ENCODE measurements at places on chromosomes 7 and 10.

- no peak for DNase-seq
Measured at GRCh38 chr7:112584290-112584689, 103.5 kb downstream of the LSMEM1 start.

- peak; percentile 22 for DNase-seq
Measured at GRCh38 chr7:129298268-129298893, 73.6 kb downstream of the AHCYL2 start.

- no peak for DNase-seq
Measured at GRCh38 chr7:95749515-95749914, 22.8 kb upstream of the DYNC1I1 start.

DNA sequence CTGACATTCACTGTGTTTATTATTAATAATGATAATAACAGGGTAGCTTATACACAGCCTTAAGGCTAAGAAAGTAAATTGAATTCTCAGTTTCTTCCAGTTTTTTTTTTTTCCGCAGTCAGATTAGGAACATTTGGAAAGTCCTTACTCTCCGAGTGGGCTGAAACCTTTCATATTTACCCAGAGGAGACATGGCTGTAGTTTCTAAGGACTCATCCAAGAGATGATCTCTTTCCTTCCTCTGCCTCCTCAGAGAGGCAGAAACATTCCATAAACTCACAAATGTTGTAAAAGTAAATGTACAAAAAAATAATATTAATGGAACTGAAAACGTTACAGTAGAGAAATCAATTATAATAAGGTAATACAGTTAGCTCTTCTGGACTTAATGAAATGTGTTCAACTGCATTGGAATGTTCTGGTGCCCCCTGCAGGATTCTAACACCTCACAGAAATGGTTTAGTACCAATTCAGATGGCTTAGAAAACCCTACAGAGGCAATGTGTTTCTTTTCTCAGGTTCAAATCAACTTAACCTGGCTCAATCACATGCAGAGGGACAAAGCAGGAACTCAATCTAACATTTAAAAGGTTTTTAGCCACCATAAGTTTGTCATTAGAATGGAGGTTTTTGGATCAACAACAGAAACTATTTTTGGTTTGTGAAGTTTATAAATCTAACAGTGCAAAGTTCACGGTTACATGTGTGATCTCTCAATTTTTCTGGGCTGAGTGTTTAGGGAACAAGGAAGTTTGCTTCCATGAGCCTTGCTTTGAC lies 71.7 kb downstream of the ICA1 start:
- DNase-seq: peak; percentile 51

DNA sequence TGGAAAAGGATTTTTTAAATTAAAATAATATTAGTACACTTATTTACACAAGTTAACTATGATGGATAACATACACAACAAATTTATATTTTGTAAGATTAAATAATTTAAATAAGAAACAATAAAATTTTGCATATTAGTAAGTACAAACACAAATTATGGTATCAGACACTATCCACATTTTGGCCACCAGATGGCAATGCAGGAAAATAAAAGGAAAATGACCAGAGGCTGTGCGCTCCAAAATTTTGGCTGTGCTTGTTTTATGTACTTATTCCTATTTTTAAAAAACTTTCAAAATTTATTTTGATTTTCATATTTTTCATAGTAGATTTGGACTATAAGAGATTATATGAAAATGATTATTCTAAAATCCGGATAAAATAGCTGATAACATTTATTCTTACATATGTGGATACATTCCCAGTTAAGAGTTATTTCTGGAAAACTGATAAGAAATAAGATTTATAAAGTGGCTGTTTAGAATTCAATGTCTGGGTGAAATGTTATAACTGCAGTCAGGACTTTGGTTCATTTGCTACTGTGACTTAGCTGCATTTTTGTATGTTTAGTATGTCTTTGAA lies 274.7 kb upstream of the HGF start:
- peak; percentile 59 for DNase-seq

GRCh38 chr10:13822490-13822889 lies 235.7 kb downstream of the PRPF18 start:
- no peak for DNase-seq

GRCh38 chr7:158017111-158018097 lies 570.2 kb downstream of the PTPRN2 start:
- no peak for DNase-seq

DNA sequence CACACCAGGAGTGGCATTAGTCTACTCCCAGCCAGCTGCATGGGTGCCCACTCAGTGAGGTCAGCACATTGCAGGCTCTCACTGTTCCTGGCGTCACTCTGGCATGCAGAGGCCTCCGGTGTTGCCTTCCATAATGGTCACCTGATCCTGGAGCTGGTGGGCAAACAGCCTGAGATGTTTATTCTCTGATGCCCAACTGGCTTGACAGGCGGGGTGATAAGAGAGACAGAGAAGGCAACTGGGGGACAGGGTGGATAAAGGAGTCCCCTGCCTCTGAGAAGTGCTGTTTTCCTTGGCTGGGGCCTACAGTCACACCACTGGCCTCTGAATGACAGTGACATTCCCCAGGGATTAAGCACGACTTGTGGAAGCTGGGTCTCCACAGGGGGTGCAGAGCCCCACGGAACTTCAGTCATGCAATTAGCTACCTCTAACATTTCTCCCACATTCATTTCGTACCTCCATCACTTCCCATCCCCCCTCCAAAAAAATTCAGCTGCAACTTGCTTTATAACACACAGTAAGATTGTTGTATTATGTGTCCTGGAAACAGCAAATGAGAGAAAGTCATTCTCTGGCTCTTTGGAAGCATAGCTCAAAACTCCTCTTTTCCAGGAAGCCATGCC lies 7.1 kb upstream of the RBM20 start:
- DNase-seq: no peak

GRCh38 chr10:51834548-51834947 lies 135.2 kb upstream of the CSTF2T start:
- DNase-seq: no peak

GRCh38 chr7:101869901-101870290 lies 52.5 kb downstream of the CUX1 start:
- DNase-seq: no peak

- DNase-seq: no peak
Measured at GRCh38 chr7:48296966-48297365, 125.7 kb downstream of the ABCA13 start.

DNA sequence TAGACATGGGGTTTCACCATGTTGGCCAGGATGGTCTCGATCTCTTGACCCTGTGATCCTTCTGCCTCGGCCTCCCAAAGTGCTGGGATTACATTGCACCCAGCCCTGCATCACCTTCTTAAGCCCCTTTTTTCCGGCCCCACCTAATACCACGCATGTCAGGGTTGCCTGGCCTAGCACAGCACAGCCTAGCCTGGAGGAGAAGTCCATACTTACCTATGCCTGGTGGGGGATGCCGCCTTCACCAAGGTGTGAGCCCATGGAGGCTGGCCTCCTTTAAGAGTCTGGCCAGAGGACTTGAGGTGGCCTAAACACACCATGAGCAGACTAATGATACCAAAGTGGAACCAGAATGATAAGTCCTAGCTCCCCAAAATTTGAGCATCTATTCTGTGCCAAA lies 22.0 kb upstream of the CUX1 start:
- no peak for DNase-seq

DNA sequence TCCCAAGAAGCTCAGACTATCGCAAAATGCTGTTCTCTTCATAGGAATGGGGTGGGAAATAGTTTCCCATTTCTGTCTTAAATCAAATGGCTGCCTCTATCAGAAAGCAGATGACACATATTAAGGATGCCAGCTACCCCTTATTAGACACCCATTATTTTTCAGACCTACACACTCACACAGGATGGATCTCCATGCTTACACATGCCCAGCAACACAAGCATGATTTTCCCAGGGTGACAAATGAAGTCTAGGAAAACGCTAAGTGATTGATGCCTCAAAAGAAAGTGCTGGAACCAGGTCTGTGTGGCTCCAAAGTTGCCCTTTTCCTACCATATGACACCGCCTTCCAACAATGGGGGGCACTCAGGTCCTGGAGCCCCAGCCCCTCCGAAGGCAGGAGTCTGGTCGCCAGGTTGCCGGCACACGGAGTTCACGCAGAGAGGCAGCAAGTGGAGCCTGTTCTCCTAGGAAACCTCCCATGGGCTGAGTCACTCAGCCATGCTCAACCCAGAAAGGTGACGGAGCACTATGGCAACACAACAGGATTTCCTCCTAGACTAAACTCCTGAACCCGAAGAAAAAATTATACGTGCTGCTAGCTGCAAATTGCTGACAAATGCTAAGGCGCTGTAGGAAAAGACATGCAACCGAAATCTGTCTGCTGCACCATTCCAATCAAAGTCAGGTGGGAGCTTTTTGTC lies 19.8 kb downstream of the VOPP1 start:
- peak; percentile 54 for DNase-seq

DNA sequence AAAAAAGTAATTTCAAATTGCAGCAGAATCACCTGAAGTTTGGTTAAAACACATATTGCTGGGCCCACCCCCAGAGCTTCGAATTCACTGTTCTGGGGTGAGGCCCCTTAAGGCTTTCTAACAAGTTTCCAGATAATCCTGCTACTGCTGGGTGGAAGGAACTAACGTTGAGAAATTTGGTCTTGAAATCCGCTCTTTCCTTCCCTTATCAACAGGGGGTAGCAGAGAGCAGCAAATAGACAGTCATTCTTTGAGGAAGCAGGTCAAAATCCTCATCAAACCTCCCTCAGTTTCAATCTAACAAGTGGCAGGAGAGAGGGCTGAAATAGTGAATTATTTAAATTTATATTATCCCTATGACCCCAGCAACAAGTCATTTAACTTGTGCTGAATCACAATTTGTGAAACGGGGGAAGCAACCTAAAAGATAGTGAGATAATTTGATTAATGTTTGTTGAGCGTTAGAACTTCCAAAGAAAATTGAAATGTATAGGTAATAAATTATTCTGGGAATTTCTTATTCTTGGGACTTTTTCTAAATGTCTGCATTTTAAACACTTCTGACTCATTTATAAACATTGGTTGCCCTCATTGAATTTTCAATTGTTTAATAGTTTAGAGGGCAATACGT lies 21.7 kb upstream of the MALSU1 start:
- DNase-seq: peak; percentile 71

DNA sequence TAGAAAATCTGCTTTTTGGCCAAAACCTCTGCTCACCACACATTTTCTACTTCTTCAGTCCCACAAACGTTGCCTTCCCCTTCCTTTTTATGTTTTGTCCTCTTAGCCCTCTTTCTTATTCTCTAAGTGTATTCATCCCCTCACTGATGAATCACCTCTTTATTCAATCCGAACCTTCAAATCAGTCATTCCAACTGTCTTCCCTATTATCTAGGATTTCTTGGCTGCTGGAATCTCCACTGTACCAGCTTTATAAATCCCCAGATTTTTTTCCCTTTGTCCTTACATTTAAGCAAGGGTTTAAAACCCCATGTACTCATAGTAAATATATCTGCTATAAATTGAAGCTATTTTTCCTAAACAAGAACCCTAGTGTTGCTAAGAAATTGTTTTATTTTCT lies 176.9 kb downstream of the SEMA3A start:
- no peak for DNase-seq

- DNase-seq: no peak
Measured at GRCh38 chr10:44829426-44829825, 81.7 kb upstream of the TMEM72 start.

DNA sequence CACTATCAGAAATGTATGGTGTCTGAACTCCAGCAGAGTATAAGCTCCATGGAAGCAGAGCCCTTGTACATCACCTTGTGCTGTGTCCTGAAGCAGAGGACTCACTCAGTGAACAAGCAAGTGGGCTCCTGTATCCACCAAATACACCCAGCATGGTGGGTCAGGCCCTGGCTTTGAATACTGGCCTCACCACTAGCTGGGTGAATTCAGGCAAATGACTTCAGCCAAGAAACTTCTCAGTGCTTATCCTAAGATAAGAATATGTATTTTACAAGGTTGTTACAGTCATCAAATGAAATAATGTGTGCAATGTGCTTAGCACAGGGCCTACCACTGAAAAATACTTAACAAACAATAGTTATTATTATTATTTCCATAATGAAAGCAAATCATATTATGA lies 62.6 kb downstream of the CALD1 start:
- no peak for DNase-seq

- no peak for DNase-seq
Measured at GRCh38 chr10:99357691-99358090, 28.5 kb downstream of the CNNM1 start.

DNA sequence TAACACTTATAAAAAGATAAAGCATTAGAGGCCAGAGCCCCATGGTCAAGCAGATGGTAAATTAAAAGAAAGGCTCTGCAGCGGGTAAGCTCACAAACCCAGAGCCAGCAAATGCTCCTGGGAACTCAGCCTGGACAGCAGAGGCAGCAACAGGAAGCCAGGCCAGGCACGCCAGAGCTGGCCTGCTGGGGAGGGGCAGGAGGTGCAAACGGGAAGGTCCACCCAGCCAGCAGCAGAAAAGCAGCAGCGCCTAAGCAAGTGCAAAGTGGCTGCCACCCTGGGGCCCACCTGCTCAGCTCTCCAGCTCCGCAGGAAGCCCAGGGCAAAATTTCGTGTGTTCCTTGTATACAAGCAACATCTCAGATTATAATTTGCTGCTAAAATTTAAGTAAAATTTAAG lies 82.7 kb upstream of the GPR22 start:
- DNase-seq: peak; percentile 44

DNA sequence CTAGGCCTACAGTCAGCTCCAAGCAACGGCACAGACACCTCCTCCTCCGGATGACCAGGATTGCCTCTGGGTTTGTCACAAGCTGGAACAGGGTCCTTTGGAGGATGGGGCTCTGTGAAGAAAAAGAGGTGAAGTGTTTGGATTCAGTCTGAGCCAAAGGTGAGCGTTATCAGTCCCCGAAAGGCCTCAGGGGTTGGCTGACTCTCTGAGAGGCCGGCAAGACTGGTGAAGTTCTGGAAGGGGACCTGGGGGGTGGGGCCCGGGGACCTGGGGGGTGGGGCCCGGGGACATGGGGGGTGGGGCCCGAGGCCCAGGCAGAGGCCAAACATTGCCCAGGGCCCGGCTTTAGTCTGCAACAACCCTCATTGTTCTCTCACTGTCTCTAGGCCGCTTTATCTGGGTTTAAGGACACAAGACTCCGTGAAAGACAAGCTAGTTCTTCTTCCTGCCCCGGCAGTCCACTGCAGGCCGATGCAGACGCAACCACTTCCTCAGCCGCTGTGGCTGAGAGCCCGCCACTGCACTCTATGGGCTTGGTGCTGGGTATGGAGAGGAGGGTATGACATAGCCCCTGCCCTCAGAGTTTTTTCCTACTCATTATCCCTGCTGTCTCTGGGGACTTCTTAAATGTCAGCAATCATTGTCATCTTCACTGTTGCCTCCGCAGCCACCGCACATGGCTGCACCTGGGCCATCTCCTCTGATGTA lies 27.4 kb upstream of the PSAP start:
- DNase-seq: no peak

DNA sequence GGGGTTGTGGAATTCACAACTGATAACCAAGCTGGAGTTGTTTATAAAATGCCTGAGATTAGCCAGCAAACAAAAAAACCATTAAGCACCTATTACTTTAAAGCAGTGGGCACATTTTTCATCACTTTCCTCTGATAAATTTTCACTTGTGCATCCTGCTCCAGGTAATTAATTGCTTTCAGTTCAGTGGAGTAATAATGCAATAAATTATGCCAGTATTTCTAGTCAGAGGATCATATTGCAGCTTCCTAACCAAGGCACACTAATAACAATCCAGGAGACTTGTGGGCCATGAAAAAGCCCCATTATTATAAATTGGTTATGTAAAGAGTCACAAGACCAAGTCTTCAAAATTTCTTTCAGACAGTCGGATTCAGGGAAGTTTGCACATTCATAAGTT lies 193.2 kb downstream of the LRMDA start:
- DNase-seq: no peak

- DNase-seq: peak; percentile 45
Measured at GRCh38 chr10:119616882-119617570, 20.3 kb upstream of the TIAL1 start.

- peak; percentile 77 for DNase-seq
Measured at GRCh38 chr10:986137-986825, 2.0 kb upstream of the GTPBP4 start.
